ENCODE measurements at places on chromosomes 12 and 14.

DNA sequence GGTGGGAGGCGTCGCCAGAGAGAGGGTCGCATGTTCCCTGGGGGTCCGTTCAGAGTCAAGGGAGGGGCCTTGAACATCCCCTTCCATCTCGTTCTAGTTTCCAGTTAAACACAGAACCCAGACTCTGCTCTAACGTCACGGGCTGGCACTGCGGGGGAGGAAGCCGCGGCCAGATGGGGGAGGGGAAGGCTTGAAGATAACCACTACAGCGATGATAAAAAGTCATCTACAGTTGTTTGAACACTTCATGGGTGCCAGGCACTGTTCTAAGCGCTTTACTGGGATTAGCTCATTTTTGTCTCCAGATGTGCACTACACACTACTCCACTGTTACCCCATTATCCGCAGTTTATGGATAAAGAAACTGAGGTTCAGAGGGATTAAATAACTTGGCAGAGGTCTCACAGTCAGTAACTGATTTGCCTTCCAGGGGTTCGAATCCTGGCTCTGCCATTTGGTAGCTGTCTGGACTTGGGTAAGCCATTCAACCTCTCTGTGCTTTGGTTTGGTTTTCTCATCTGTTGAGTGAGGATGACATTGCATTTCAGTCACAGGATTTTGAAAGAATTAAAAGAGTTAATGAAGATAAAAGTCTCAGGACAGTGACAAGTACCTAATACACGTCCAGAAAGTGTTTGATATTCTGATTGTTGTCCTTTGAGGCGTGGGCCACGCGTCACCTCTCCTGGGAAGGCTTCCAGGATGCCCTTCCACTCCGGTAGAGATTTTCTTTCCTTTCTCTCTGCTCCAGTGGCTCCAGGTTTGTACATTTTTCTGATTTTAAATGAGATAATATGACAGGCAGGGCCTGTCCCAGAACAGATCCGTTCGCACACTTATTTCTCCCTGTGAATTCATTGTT is 798 bp upstream of the RASAL1 start:
- DNase-seq: peak; percentile 48

- no peak for DNase-seq
Observed at GRCh38 chr12:43762596-43762995, 3.8 kb downstream of the IRAK4 start.

- DNase-seq: no peak
Observed at GRCh38 chr12:50991291-50991690, 34.9 kb downstream of the SLC11A2 start.

DNA sequence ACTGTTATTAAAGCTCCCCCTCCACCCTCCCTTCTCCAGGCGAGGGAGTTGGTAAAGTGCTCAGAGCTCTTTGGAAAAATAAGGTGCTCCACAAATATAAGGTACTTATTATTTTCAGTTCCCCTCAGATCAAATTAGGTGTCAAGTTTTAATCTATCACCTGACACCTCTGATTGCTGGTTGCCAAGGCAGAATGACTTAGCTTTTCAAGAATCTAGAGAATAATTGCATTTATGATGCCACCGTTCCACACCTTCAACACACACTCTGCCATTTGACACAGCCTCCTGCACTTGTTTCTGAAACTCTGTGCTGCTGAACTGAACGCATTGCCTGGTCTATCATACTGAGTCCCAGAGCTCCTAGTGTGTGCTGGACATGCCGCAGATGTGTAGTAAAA is 128.6 kb downstream of the CRACR2A start:
- DNase-seq: no peak

GRCh38 chr12:113385282-113385882 is 18.3 kb downstream of the SDS start:
- no peak for DNase-seq

DNA sequence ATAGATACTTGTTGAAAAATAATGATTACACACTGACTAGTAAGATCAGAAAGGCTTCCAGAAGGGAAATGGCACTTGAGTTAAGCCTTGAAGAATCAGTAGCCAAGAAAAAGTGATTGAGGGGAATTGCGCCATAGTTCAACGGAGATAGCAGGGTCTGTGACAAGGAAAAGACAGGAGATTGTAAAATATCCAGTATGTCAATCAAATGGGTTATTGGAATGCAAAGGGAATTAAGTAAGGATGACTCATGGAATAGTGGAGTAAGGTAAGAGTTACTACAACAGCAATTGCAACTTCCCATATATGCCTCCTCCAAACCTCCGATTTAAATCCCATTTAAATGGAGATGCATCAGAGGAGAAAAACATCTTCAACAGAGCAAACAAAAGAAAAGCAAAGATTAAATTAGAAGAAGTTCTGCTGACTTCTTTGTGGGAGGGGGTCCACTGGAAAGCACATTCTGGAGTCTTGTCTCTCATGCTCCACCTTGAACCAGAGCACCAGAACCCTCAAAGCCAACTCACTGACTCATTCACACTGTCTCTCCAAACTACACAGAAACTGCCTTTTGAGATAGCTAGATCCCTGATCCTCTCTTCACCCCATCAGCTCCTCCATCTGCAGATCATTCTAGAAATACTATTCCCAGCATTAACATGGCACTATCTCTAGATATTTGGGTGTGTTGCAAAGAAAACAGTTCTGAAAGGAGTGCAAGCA is 138.2 kb downstream of the NUAK1 start:
- DNase-seq: no peak

GRCh38 chr12:127726671-127727315 is 540.2 kb upstream of the TMEM132C start:
- DNase-seq: no peak

DNA sequence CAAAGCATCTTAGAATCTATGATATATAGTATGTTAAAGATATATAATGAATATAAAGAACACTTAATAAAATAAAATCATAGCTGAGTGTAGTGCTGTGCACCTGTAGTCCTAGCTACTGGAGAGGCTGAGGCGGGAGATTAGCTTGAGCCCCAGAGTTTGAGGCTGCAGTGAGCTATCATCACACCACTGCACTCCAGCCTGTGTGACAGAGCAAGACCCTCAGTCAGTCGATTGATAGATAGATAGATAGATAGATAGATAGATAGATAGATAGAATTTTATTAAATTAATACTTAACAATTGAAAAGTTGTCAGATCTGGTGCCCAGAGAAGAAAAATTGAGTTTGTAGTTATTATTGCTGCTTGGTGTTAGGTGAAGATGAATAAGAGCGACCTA is 40.0 kb downstream of the CNOT2 start:
- DNase-seq: no peak

DNA sequence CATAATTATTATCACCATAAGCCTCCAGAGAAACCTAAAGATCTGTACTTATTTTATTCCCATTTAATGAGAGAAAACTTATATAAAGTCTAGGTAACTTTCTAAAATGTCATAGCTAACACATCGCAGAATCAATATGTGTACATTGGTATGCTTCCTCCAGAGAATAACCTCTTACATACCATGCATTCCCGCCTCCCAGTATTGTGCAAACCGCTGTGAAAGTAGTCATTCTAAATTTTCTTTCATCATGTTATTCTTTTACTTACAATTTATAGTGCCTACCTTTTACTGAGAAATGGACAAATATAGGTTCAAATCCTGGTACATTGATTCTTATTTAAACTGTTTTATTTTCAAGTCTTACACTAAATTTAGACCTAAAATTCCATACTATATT is 463.4 kb downstream of the LRFN5 start:
- DNase-seq: no peak

GRCh38 chr12:44158746-44159145 is 322.9 kb downstream of the TMEM117 start:
- DNase-seq: no peak
